ENCODE measurements at places on chromosomes 16 and 17. TPM values are rescaled to one million over a fixed set of nuclear protein-coding genes. Genes with fewer than 3 reads are reported as not detected.
A peak's percentile ranks its signal among the peaks of the same experiment; 100 is the strongest.

Gene PRSS27
- 19.0 TPM for total RNA-seq

GRCh38 chr16:11633113-11633512 lies 35.1 kb upstream of the SNN start:
- H3K4me1 ChIP-seq, result peaks cover 15% of the 10 kb centered on the region
- H3K27ac ChIP-seq, result no peak overlapping the region
- no peak overlapping the region for H3K4me3 ChIP-seq
- no peaks in the 10 kb centered on the region for H3K27me3 ChIP-seq

Gene HID1
- 36.6 TPM for total RNA-seq

Gene PRPSAP1
- total RNA-seq, result 82.0 TPM

- H3K27ac ChIP-seq, result peak within 1 kb of the TSS; percentile 50
- H3K36me3 ChIP-seq, result peaks cover 11% of the 10 kb centered on the region
- no peak for DNase-seq
- peak within 1 kb of the TSS; percentile 93 for H3K4me3 ChIP-seq
- H3K4me1 ChIP-seq, result peaks cover 12% of the 10 kb centered on the region
These were observed at the start of gene OSBPL7 for GRCh38 chr17:47821424-47822391. TSS of gene OSBPL7 (minus strand) at chr17:47821794. CDS start at chr17:47820278, 1,516 bp downstream.

DNA sequence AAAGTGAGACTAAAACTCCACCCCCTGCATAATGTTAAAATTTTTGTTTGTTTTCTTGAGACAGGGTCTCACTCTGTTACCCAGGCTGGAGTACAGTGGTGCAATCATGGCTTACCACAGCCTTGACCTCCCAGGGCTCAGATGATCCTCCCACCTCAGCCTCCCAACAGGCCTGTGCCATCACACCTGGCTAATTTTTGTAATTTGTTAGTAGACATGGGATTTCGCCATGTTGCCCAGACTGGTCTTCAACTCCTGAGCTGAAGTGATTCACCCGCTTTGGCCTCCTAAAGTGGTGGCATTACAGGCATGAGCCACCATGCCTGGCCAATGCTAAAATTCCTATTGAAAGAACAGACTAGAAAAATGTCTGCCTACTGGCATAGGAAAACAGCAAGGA lies 103.8 kb downstream of the TRIM37 start:
- no peak for DNase-seq
- peaks cover 5% of the 10 kb centered on the region for H3K4me1 ChIP-seq
- H3K4me3 ChIP-seq, result no peak overlapping the region
- no peak overlapping the region for H3K27ac ChIP-seq

DNA sequence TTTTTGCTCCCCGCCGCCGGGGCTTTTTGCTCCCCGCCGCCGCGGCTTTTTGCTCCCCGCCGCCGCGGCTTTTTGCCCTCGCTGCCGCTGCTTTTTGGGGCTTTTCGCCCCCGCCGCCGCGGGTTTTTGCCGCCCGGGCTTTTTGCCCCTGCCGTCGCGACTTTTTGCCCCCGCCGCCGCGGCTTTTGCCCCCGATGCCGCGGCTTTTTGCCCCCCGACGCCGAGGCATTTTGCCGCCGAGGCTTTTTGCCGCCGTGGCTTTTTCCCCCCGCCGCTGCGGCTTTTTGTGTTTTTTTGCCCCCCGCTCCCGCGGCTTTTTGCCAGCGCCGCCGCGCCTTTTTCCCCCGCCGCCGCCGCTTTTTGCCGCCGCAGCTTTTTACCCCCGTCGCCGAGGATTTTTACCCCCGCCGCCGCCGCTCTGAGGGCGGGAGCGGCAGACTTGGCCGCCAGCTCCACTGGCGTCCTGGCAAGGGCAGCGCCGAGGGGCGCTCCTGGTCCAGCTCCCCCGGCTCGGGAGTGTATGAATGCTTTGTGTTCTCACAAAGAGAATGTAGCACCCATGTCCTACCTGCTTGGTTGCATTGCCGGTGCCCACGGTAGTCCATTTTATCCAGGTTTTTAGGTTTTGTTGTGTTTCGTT lies 151.7 kb downstream of the KCNJ18 start:
- H3K27ac ChIP-seq, result no peak overlapping the region
- DNase-seq, result no peak
- no peaks in the 10 kb centered on the region for H3K4me1 ChIP-seq
- no peaks in the 10 kb centered on the region for H3K36me3 ChIP-seq

DNA sequence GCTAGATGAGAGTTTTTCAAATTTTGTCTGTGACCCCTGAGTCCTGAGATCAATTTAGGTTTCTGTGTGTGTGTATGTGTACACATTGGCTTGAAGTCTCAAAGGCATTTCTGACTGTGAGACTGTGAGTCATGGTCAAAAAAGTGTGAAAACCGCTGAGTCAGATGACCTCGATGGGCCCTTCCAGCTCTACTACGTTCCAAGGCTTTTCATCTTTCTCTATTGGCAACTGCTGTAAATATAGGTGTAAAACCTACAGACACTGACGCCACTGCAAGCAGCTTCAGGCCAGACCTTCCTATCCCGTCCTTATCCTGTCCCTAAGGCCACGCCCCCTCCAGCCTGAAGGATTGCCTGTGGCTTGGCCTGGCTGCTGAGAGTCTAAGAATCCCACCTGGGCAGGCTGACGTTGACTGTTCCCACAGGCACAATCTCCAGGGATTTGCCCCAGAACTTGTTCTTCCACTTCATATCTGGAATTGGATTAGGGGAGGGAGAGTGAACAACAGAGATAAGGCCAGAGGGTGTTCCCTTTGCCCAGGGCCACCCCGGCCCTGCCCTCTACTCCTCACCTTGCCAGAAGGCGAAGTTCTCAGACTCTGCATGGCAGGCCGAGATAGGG lies 11.3 kb downstream of the OSBPL7 start:
- H3K4me3 ChIP-seq, result peak overlapping the region; percentile 65
- peaks cover 10% of the 10 kb centered on the region for H3K4me1 ChIP-seq
- H3K36me3 ChIP-seq, result peaks cover 7% of the 10 kb centered on the region
- H3K27ac ChIP-seq, result peak overlapping the region; percentile 94
- no peaks in the 10 kb centered on the region for H3K27me3 ChIP-seq

Gene KRT12
- total RNA-seq, result not detected

GRCh38 chr16:72873853-72874252 lies 174.1 kb downstream of the ZFHX3 start:
- no peak overlapping the region for H3K4me3 ChIP-seq
- peaks cover 37% of the 10 kb centered on the region for H3K36me3 ChIP-seq
- no peak for DNase-seq
- H3K27me3 ChIP-seq, result no peaks in the 10 kb centered on the region

- H3K27ac ChIP-seq, result peak overlapping the region; percentile 100
- H3K36me3 ChIP-seq, result peaks cover 8% of the 10 kb centered on the region
- H3K4me1 ChIP-seq, result peaks cover 48% of the 10 kb centered on the region
- DNase-seq, result no peak
- peak overlapping the region; percentile 88 for H3K4me3 ChIP-seq
These were observed 887 bp downstream of the ZBTB4 start for GRCh38 chr17:7478276-7479212.

- H3K4me1 ChIP-seq, result no peaks in the 10 kb centered on the region
- no peak overlapping the region for H3K4me3 ChIP-seq
- no peaks in the 10 kb centered on the region for H3K27me3 ChIP-seq
- DNase-seq, result no peak
- no peaks in the 10 kb centered on the region for H3K36me3 ChIP-seq
These were observed 452.2 kb downstream of the XYLT1 start for GRCh38 chr16:17018585-17018939.

DNA sequence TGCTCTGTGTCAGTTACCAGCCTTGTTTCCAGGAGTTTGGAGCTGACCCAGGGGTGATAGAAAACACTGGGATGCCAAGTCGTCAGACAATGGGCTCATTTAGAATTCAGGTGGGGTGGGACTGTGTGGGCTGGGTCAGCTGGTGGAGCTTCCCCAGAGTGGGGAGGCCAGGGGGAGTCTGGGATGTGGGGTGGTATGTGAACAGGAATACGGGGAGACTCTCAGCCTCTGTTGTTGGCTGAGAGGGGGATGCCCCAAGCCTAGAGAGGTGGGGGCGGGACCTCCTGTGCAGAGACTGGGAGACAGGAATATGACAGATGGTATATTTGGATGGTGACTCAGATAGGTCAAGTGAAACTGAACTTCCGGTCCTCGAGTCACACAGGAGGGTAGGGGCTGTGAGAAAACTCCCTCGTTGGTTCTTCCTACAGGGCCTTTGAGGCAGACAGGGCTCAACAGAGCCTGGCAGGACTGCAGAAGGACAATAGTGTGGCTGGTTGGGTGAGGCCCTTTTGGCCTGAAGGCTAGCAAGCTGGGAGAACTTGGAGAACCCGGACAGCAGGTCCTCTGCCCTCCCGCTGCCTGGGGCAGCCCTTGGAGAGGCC lies 23.7 kb downstream of the CDH1 start:
- peaks cover 29% of the 10 kb centered on the region for H3K4me1 ChIP-seq
- DNase-seq, result no peak
- peak overlapping the region; percentile 20 for H3K4me3 ChIP-seq
- H3K36me3 ChIP-seq, result peaks cover 5% of the 10 kb centered on the region
- no peaks in the 10 kb centered on the region for H3K27me3 ChIP-seq
- peak overlapping the region; percentile 89 for H3K27ac ChIP-seq
